DND-41 (cell line): ENCODE measurements at places on chromosomes 3 and 15.
A peak's percentile ranks its signal among the peaks of the same experiment; 100 is the strongest.

- no peak for DNase-seq
Measured at GRCh38 chr3:101252307-101252706, 68.1 kb downstream of the IMPG2 start.

DNA sequence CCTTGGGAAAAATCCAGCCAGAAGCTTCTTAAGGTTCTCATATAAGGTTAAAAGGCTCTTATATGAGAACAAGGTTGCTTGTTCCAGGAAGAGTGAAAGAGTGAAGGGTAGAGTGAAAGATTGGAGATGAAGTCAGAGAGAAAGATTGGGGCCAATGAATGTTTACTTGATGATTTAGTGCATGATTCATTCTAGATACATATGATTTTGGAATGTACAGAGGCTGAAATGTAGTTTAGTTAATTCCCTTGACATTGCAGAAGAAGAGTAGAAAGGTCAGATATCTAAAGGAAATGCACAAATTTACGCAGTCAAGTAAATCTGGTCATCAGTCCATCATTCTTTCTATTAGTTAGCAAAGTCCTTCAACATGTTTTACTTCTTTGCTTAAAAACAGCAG is 619.8 kb upstream of the ZNF717 start:
- DNase-seq: no peak

DNA sequence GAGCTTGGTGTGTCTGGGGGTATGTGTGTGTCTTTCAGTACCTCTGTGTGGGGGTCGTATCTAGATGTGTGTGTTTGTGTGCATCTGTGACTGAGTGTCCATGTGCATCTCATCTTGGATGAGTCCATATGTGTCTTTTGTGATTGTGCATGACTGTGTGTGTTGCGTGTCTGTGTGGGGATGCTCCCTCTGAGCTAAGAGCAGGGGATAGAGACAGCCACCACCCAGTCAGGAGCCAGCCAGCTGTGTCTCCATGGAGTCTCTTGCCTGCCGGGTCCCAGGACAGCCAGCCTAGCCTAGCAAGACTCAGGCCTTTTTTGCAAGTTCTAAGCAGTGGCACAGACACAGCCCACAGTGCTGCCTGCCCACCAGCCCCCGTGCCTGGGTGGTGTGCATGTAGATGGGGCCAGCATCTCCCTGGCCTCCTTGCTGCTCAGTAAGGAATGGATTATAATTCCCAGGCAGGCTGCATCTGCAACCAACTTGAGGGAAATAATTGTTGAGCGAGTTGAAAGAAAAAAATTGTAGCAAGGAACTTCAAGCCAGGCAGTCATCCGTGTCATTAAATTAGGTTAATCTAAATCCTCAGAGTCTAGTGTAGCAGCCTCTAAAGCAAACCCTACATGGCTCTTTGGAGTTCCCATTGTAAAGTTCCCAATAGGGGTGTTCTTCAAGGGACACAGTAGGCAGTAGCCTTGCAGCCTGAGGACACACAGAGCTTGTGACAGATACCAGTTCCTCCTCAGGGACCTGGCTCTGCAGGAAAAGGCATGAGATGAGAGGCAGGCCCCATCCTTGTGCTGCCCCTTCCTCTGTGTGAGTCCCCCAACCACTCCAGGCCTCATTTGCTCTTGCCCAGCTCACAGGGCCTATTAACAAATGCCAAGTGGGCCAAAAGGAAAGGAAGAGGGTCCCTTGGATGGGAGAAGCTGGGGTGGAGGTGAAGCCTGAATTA is 35.9 kb upstream of the MRPS22 start:
- no peak for DNase-seq

DNA sequence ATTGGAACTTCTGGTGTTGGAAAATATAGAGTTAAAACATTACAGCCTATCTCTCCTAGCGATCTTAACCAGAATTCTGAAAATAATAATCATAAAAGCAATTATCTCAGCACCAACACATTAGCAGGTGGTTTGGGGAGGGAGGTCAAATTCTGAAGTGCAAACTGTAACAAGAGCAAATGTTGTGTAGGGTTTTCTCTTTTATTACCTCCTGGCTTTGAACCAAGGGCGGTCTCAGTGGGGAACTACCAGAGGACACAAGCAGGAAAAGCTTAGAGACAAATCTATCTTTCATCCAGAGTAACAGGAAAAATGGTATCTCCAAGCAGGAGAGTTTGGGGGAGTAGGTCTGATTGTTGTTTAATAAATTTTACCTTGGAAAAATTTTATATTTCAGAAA is 5.5 kb upstream of the ARRDC4 start:
- no peak for DNase-seq

GRCh38 chr3:165078293-165078692 is at the start of gene SI:
Gene SI (minus strand): TSS chr3:165078496. CDS start chr3:165076012, 2,484 bp downstream.
- no peak for DNase-seq

GRCh38 chr3:73504239-73504638 is 120.5 kb downstream of the PDZRN3 start:
- DNase-seq: no peak

DNA sequence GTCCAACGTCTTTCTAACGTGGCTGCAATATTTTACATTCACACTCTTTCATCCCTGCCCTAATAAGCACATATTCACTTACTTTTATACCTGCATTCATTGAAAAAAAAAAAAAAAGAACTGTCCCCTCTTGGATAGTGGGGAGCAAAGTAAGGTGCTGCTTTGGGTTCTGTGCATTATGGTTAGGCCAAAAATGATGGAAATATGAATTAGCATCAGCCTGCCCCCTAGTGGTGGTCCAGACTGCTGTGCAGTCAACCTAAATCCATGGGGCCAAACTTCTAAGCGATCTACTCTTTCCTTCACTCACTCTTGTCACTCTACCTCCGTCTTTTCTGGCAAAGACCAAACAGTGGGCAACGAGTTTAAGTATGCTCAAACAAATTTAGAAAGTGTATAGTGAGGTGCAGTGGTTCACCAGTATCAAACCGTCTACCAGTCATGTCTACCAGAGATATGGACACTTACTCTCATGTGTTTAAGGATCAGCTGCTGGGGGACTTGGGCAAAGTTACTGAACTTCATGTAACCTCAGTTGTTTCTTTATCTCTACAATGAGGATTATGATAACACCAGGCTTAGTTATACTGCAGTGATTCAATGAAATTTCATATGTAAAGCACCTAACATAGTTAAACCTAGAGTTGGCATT is 61.5 kb upstream of the GRM7 start:
- peak; percentile 49 for DNase-seq

GRCh38 chr15:73394782-73395181 is 26.0 kb upstream of the HCN4 start:
- DNase-seq: no peak

DNA sequence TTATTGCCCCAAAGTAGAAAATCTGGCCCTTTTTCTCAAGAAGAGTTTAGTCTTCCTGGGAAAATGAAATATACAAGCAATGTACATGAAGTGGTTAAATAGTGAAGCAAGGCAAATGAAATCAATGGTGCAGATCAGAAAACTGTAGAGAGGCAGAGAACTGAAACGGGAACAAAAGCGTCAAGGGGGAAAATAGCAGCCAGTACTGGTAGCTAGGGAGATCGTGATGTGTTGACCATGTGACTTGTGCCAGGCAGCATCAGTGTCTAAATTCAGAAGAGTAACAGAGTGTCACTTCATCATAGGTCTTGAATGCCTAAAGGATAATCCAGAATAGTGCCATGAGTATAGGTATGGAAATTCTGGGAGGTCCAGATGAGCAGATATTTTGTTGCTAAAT is 163.1 kb downstream of the CHL1 start:
- no peak for DNase-seq

GRCh38 chr3:74302969-74303368 is 311.5 kb downstream of the CNTN3 start:
- DNase-seq: no peak

DNA sequence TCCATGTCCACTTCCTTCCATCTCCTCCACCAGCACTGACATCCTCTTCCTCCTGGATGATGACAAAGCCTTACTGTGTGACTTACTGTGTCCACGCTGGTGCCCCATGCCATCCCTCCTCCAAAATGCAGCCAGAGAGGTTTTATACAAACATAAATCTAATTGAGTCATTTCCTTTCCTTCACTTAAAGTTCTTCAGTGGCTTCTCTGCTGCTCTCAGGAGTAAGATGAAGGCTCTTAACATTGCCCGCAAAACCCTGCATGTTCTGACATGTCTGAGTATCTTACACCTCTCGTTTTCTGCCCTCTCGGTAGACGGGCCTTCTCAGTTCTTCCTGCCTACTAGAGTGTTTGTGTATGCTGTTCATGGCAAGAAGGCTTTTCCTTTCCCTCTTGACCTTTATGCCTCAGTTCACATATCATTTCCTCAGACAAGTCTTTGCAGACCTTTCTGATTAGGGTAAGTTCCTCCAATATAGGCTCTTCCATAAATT is 175.5 kb downstream of the CFAP20DC start:
- no peak for DNase-seq

GRCh38 chr3:186098740-186099139 is 10.1 kb downstream of the ETV5 start:
- no peak for DNase-seq

GRCh38 chr15:36501063-36501678 is 78.3 kb upstream of the CDIN1 start:
- DNase-seq: no peak

DNA sequence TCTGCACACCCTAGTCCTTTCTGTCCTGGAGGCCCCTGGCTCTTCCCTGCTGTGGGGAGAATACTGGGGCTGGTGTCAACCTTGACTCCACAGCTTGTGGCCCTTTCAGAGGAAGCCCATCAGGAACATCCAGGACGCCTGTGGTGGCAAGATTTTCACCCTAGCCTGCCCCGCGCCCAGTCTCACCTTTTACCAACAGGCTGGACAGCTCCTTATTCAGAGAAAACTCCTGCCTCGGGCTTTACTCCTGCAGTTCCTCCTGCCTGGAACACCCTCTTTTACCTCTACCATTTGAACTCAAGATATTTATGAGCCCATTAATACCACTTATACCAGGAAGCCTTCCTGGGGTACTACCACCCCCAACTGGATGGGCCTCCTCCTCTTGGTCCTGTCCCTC is 2.7 kb upstream of the CACNA2D2 start:
- DNase-seq: no peak

DNA sequence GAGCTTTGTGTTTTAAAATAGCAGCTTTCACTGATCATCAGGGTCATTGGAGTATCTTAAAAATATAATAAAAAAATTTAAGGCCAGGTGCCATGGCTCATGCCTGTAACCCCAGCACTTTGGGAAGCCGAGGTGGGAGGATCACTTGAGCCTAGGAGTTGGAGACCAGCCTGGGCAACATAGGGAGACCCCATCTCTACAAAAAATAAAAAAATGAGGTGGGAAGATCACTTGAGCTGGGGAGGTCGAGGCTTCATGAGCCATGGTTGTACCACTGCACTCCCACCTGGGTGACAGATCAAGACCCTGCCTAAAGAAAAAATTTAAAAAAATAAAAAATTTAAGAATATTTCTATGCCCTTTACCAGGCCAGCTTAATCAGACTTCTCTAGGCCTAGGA is 1.5 kb downstream of the HMCES start:
- DNase-seq: no peak
